ENCODE measurements at places on chromosomes 12 and 14.

- DNase-seq: no peak
Measured at GRCh38 chr12:80107221-80107620, 7.9 kb downstream of the OTOGL start.

DNA sequence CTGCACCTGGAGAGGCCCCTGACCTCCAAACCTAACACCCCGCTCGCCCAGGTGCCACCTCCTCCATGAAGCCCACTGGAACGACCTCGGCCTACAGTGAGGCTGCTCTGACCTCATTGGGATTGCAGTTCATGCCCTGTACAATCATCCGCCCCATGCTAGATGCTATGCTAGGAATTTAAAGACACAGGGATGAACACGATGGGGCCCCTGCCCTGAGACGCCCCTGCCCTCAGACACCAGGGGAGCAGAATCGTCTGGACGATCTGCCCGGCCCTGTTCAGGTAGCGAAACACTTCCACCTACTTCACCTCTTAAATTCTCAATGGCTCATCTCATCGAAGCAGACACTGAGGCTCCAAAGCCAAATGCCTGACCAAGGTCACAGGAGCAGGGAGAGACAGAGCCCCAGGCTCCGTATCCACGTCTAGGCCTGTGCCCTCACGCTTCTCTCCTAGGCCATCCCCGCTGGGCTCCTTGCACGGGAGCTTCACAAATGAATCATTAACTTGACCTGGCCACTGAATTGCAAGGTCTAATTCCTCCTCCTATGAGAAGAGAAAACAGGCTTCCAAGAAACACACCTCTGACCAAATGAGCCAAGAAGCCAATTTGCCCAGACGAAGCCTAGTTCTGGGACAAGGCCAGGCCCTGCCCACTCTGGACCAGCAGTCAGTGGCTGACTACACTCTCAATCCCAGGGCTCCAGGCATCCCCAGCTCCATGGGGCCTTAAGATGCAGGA, 35.2 kb downstream of the SCARB1 start:
- DNase-seq: peak; percentile 89

GRCh38 chr12:1768615-1769014, 51.8 kb upstream of the LRTM2 start:
- DNase-seq: no peak

GRCh38 chr14:55661029-55661428, 81.0 kb downstream of the KTN1 start:
- no peak for DNase-seq

- no peak for DNase-seq
Measured at GRCh38 chr14:100839315-100839585, 13.3 kb downstream of the MEG3 start.

- no peak for DNase-seq
Measured at GRCh38 chr12:52673713-52674432, 6.3 kb downstream of the KRT1 start.

DNA sequence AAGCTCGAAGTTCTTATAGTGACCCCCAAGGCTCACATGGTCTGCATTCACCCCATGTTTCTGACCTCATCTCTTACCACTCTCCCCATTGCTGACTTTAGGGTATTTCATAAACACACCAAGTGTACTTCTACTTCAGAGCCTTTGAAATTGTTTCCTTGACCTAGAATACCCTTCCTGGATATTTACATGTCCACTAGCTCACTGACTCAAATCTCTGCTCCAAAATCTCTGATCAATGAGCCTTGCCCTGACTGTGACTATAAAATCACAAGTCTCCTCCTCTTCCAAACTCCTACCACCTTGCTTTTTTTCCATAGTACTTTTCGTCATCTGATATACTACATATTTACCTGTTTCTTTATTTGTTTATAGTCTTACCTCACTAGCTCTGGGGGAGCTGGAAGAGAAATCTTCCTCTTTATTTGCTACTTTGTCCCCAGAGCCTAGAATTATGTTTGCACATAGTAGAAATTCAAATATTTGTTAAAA, 105.1 kb downstream of the RMST start:
- DNase-seq: peak; percentile 17

GRCh38 chr12:15839682-15840081, 42.5 kb upstream of the STRAP start:
- no peak for DNase-seq

DNA sequence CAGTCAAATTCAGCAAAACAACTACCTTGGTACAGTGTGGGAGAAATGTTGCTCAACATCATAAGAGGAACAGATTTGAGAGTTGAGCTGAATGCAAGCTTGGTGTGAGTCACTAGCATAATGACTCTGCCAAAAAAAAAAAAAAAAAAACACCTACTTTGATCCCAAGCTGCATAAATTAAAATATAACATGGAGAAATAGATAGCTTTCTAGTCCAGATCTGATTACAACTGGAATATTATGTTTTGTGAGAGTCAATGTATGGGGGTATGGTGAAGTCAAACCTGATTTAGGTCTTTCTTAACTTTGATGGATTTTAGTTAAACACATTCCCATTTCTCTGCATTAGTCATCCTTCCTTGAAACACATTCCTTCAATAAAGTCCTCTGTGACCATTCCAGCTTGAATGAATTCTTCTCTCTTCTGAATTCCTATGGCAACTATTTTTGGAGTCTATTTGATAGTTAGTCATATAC, 188.1 kb downstream of the SLC5A8 start:
- DNase-seq: no peak

- DNase-seq: no peak
Measured at GRCh38 chr12:68180792-68181744, 21.5 kb upstream of the IFNG start.

GRCh38 chr12:92261071-92261470, 115.4 kb upstream of the BTG1 start:
- DNase-seq: no peak
